MV-4-11 (cell line): ENCODE measurements at places on chromosomes 4 and X.

DNA sequence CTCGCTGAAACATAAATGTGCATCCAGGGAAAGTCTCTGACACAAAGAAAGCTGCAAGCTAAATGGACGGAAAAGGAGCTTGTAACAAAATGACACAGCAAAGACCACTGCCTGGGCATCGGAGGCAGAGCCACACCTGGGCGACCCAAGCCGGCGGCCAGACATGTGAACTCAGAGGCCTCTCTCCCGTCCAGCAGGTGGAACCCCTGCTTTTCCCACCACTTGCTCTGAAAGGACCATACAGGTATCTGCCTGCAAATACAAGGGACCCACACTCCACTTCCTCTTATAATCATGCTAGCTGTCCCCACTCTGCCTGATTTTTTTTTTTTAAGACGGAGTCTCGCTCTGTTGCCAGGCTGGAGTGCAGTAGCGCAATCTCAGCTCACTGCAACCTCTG, 12.0 kb downstream of the CPLX1 start:
- DNase-seq = no peak

GRCh38 chrX:50448565-50448964, 22.1 kb downstream of the DGKK start:
- peak; percentile 3 for DNase-seq

GRCh38 chrX:258291-259040, 22.7 kb upstream of the PLCXD1 start:
- no peak for DNase-seq

- no peak for DNase-seq
Measured at GRCh38 chr4:21476757-21477156, 471.8 kb downstream of the KCNIP4 start.

- DNase-seq = no peak
Measured at GRCh38 chr4:11931266-11931820, 502.6 kb upstream of the HS3ST1 start.

- DNase-seq = no peak
Measured at GRCh38 chr4:633406-633805, 8.0 kb downstream of the PDE6B start.

DNA sequence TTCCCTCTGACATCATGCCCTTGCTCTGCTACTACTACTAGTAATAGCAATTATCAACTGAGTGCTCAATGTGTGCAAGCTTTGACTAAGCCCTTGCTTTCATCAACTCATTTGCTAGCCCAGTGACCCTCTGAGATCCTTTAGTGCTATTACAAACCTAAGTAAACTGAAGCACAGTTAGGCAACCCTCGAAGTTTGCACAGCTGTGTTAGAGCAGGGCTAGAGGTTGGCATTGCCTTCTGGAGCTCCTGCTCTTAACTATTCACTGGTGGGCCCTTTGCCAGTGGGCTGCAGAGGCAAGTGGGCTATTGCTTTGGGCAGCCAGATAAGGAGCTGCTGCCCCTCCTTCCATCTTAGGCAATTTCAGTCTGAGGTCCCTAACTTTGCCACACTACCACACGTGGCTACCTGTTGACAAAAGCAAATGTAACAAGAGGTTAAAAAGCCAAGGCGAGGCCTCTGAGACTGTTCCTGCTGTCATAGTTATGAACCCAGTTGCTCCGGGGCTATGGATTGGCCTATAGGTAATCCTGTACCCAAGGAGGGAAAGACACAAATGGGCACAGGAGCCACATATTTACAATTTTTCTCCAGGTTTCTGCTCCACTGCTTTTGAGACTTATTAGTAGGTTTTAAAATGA, 41.5 kb upstream of the ANKRD50 start:
- DNase-seq = no peak

DNA sequence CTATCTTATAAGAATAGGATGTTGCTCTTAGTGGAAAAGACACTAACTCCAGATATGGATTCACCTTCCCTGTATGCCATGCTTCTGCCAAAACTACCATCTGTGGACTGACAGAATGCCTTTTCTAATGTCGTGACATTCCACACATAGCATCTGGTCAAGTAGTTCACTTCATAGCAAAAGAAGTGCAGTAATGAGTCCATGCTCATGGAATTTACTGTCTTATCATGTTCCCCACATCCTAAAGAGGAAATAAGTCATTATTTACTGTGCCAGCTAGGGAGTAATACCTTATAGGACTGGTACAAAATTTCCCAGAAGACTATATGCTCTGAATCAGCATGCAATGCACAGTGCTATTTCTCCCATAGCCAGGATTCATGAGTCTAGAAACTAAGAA, 562.4 kb downstream of the TLL1 start:
- no peak for DNase-seq

- DNase-seq = peak; percentile 70
Measured at GRCh38 chr4:126850286-126850685, 782.5 kb upstream of the INTU start.

DNA sequence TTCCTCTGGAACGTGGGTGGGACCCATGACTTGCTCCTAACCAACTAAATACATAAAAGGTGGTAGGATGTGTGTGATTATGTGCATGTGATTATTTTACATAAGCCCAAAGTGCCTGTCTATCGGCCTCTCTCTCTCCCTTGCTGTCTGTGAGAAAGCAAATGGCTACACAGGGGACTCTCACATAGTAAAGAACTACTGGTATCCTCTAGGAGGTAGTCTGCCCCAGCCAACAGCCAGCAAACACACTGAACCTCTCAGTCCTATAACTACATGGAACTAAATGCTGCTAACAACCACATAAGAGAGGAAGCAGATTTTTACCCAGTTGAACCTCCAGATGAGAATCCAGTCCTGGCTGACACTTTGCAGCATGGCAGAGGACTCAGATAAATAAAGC, 1249.4 kb downstream of the ADGRL3 start:
- no peak for DNase-seq

DNA sequence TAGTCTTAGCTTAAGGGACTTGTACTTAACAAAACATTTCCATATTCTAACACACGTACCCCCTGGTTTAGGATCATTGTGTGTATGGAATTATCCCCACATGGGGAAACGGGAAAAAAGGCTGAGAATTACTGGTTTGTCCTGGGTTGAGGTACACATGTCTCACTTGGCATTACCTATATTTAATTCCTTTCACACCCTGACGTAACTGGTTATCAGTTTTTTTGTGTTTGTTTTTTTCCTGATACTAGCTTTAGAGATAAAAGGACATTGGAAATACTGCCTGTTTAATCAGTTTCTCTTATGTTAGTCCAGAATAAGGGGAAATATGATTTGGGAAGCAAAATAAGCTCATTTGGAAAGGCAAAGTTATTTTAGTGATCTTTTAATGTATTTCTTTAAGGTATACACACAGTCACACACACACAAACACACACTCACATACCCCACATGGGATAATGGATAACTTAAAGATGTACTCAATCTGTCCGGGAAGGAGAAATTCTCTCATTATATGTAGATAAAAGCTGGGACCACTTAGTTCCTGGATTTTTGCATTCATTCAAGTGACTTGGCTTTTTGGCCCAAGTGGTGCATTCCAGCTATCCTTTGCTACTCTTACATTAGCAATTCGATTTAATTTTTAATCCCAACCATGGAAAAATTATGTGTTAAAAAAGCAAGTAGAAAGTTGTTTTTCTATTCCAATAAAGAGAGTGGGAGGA, 13.0 kb downstream of the SEPTIN11 start:
- DNase-seq = no peak

GRCh38 chr4:102322736-102323135, 22.5 kb downstream of the SLC39A8 start:
- no peak for DNase-seq

DNA sequence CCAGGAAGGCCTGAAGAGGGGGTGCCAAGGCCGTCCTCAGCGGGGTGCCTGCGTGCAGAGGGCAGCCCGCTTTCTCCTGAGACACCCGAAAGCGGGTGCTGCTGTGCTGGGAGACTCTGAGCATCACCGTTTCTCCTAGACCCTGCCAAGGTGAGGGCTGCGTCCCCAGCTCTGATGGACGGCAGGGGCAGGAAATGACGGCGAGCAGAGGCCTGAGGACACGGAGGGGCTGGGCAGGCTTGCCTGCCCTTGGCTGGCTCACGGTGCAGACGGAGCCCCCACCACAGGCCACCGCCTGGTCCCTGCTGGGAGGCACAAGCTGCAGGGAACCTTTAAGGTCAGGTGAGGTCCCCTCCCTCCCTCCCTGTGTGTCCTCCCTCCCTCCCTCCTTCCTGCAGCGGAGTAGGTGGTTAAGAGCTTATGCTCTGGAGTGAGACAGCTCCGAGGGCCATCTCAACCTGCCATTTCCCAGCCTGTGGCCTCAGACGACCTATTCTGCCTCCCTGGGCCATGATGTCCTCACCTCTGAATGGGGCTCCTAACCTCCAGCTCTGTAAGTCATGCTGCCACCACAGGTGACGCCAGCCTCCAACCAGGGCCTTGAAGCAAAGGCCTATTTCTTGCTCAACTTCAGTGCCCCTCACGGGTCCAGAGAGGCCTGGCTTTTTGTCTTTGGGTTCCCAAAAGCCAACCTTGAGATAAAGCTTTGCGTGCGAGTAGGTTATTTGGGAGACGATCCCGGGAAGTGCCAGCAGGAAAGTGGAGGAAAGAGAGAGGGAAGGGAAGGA, 54.2 kb upstream of the GRPEL1 start:
- no peak for DNase-seq

DNA sequence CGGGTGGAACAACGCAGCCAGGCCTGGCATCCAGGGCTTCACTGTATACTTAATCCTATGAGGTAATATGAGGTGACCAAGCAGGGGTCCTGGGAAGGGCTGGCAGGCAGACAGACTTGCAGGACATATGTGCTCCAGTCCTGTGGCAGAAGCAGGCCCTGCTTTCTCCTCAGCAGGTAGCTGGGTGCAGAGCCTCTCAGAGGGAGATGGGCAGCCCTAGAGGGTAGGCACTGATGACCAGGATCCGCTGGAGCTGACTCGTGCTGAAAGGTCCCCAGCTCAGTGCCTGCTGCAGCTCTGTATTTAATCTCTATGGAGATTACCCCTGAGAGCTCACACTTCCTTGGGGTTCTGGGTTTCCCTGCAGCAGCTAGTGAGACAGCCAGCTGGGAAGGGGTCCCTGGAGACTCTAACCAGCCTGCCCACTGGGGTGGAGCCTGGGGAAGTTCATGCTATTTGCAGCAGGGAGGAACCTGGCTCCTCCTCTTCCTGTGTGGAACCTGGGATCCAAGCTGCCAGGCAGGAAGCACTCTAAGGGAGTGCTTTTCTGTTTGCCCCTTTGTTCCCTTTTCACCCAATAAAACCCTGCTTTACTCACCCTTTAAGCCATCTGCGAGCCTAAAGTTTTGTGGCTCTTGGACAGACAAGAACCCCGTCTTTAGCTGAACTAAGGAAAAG, 339.2 kb downstream of the DCAF12L2 start:
- no peak for DNase-seq

GRCh38 chr4:10063544-10064300, 42.4 kb upstream of the SLC2A9 start:
- DNase-seq = peak; percentile 79

GRCh38 chr4:83639849-83640493, 104.1 kb downstream of the GPAT3 start:
- peak; percentile 64 for DNase-seq

DNA sequence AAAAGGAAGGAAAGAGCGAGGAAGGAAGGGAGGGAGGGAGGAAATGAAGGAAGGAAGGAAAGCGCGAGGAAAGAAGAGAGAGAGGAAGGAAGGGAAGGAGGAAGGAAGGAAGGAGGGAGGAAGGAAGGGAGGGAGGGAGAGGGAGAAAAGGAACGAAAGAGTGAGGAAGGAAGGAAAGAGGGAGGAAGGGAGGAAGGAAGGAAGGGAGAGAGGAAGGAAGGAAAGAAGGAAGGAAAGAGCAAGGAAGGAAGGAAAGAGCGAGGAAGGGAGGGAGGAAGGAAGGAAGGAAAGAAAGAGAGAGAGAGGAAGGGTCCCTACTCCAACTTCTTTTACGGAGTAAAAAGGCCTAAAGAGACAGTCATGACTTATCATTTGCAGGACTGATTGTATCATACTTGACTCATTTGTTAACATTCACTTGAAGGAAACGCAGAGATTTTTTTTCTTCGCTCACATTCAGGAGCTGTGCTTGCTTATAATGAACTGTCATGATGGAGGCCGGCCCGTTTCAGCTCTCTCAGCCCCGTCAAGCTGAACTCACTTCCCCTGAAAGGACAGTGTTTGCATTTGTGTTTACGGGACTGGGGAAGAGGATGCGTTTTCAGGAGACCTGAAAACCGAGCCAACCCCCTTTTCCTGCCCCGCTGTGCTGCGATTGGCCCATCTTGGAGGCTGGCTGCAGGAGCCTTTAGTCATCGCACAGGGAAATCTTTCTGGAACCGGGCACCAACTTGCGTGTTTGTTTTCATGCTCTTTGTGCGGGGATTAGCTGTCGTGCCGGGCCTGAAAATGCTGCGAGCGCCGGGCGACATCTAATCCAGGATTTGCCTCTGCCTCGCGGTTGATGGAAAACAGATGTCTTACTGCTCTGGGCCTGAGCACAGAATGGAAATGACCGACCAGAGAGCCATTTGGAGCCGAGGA, 17.8 kb downstream of the TRIM2 start:
- DNase-seq = no peak

DNA sequence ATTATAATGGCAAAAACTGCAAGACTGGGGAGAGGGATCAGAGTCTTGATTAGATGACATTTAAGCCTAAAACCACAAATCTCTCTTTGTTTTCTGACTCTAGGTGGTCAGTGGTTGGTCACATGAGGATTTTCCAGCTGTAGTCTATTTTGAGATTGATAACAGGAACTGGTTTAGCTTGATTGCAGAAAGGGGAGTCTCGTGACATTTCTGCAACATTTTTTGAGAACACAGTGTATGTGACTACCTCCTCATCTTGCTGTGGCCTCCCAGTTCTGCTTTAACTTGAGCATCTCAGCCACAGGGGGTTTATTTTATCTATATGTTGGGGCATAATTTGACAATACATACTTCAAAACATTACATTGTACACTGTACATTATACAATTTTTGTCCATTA, 726.4 kb upstream of the MAGEB2 start:
- DNase-seq = peak; percentile 72

DNA sequence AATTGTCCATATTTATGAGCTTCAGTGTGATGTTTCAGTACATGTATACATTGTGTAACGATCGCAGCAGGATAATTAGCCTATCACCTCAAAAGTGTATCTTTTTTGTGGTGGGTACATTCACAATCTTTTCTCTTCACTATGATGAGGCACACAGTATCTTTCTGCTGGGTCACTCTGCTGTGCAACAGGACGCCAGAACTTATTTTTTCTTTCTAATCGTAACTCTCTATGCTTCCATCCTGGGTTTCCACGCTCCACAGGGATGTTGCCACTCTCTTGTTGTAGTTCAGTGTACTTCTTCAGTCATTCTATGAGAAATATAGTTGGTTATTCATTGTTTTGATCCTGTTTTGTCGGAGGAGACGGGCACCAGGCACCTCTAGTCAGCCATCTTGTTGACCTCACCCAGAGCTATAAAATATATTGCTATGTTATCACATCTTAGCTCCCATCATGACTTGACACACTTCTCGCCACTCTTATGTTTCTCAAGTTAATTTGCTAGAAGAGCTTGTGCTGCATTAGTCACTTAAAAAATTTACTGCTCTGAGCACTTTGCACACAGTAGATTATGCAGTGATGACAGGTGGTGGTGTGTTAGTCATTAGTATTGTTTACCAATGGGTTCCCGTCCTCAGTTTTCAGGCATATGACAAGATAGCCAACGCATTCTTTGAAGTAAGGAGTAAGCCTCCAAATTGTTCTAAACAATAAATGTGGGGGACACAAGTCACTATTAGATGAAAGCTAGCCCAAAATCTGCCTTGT, 1002.7 kb upstream of the PCDH7 start:
- no peak for DNase-seq
